ENCODE measurements at places on chromosomes 16 and 17.

GRCh38 chr16:73420676-73421075, 372.7 kb upstream of the ZFHX3 start:
- no peak for DNase-seq

DNA sequence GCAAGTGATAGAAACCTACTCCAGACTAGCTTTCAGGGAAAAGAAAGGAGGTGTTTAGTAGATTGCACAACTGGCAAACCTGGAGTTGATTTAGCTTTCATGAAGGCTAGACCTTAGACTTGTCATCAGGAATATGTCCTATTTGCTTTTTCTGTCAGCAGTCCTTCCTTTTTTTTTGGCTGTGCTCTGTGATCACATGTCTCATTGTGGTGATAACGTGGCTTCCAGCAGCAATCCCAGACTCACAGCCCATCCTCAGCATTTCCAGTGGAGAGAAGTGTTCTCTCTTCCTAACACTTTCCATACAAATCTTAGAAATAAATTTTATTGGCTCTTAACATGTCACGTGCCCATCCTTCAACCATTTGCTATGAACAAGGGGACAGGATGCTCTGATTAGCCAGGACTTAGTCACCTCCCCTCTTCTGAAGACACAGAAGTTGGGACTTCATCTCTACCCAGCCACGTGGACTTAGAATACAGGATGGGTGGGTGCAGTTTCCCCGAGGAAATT, 74.7 kb downstream of the CDH13 start:
- DNase-seq: no peak

DNA sequence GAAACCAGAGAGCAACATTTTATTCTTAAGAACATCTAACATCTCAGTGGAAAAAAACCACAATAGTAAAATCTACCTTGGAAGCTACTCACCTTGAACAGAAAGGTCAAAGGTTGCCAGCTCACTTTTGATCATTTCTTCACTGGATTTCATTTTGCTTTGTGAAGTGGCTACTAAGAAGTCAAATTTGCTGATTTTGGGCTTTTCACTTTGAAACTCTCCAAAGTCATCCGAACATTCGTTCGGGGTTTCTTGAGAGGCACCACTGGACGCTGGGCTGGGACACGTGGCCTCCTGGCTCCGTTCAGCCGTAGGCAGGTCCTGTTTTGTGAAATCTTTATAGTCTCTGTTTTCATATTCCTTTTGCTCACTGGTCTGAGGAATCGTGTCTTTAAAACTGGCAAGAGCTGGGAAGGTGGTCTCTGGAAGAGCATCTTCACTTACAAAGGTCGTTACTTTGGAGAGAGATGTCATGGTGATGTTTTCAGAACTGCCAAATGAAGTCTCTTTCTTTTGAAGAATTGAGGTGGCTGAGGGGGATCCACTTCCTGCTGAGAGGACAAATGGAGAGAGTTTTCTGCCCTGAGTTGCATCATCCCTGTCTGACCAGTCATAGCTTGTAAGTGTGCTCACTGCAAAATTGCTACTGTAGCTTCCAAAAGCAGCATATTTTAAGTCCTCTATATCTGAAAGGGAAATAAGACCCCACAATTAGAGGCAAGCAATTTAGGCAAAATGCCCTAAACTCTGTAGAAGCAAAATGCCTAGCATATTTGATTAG, 52.4 kb downstream of the DUSP14 start:
- DNase-seq: no peak

DNA sequence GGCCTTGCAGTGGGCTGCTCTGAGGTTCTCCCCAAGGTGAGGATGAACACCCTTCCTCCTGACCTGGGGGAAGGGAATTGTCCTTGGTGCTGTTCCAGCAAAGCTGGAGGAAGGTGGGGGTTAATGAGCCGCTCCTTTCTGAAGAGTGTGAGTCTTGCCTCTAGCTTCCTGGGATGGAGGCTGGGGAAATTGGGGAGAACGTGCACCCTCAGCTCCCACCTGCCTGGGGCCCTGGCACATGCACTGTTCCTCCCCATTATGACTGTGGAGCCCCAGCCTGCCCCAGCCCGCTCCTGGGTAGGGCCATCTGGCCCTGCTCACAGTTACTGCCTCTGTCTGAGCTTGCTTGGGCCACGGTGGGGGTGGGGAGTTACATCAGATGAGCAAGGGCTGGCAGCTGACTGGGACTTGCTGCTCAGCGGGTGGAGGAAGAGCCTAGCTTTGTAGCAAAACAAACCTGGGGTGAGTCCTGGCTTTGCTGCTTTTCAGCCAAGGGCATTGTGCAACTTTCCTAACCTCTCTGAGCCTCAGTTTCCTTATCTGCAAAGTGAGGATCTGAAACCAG, 11.1 kb downstream of the TNS4 start:
- DNase-seq: no peak

DNA sequence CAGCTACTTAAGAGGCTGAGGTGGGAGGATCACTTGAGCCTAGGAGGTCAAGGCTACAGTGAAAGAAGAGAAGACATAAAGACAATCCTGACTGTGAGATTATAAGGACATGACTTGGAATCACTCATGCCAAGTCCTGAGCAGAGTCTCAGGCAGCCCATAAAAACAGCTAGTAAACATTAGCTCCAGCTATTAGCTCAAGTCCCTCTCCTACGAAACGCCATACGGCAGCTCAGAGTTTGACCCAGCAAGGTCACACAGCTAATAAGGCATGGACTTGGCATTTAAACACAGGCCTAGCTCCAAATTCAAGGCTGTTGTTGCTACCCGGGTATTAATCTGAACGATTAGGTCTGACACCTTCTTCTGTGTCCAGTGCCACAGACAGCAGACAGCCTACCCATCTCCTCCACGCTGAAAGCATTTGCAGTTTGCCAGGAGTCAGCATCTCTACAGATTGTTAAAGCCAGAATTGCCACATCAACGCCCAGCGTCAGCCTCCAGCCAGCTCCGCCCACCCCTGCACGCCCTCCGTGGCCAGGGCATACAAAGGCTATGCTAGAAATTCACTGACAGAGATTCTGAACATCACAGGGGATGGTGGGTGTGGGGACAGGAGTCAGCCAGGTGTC, 9.9 kb upstream of the TMEM114 start:
- no peak for DNase-seq

DNA sequence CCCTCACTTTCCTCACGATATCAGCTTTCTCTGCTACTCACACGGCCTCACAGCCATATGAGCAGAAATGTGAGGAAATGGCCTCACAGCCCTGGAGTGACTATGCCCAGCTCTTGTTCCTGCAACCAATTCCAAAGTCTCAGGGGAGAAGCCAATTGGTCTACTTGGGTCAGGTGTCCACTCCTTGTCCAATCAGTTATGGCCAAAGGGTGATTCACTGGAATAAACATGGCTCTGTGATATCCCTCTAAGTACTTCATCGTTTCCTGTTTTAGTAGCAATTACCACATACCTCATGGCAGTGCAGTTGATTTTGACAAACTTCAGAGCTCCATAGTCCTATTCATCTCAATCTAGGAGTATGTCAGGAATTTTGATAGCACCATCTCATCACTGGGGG, 195.4 kb downstream of the KATNIP start:
- no peak for DNase-seq

GRCh38 chr16:35144212-35144932, 1685.0 kb downstream of the TP53TG3F start:
- no peak for DNase-seq

DNA sequence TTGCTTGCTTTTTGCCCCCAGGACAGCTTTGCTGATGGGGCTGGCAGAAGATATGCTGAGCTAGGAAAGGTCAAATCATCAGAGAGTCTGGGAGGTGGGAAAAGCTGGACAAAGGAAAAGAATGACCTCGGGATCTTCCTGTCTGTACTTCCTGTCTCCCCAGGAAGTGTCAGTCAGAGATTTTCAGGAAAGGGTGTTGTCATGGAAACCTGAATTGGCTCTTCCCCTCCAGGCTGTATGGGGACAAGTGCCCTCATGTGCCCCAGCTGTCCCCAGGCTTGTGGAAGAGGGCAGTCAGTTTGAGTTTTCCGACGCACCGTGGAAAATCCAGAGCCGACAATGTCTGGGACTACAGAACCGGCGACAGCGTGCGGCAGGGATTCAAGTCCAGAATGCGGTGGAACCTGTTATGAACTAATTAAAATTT, 122.7 kb upstream of the ZFHX3 start:
- DNase-seq: no peak

DNA sequence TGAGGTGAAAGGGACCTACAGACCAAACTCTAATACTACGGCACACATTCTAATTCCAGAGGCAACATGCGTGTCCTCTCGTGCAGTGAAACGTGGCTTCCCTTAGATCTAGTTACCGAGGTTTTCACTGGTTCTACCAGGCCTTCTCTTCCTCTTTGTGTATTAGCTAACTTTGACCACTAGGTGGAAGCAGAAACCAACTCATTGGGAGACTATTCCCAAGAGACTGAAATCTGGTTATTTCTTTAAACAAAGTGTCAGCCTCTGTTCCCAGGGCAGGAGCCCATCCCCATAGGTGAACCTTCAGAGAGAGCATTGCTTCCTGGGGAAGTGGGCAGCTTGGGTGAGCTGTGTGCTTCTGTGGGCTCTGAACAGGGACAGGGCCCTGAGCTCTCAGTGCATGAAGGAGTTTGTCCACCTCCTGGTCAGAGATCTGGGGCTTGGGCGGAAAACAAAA, 19.7 kb upstream of the RCVRN start:
- no peak for DNase-seq

GRCh38 chr16:20617271-20617670, 41.1 kb upstream of the ACSM2B start:
- no peak for DNase-seq

DNA sequence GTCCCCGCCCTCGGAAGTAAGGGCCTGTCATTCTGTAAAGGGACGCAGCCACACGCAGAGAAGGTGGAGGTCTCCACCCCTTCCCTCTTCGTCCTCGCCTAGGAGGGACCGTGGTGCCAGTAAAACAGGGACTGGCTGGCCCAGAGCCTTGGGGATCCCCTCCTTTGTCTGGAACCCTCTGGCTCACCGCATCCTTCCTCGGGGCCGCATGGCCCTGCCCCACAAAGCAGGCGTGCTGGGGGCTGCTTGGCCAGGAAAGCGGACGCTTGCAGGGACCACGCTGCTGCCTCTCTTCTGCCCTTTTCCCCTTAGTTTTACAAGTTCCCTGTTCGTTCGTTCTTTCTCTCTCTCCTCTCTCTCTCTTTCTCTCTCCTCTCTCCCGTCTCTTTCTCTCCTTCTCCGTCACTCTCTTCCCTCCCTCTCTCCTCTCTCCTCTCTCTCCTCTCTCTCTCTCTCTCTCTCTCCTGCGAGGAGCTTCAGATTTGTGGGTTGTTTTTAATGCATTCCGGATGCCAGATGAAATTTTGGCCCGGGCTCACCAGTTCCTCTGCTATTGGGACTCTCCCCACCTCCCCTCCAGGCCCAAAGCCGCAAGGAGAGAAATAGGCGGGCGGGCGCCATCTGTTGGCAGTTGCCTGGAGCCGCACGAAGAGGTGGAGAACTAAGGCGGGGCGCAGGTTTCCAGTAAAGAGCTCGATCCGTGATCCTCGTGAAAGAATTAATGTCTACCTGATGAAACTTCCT, 35.1 kb upstream of the CDRT4 start:
- peak; percentile 6 for DNase-seq

DNA sequence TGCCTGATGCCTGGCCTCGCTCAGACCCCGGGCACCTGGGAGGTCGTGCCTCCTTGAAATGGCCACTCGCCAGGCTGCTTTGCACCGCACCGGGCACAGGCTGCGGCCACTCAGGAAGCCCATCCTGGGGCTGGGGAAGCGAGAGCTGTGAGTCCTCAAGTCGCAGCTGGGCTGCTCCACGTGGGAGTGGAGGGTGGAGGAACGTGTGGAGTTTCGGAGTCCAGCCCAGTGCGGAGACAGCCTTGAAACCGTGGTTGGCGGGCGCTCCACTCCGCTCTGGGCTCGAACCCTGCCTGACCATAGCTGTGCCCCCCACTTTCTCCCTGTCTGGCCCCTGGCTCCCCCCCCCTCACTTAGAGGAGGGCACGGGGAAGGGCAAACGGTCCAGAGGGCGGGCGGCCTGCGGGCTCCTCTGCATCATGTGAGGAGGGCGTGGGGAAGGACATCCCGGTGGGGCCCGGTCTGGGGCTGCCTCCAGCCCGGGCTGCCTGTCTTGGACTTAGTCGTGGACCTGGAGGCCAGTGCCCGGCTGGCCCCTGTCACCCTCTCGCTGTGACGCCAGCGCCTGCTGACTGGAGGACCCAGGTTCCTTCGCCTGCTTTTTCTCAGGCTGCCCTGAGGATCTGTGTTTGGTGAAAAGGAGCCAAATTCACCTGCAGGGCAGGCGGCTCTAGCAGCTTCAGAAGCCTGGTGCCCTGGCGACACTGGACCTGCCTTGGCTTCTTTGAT, 2.5 kb downstream of the UBE2I start:
- no peak for DNase-seq

DNA sequence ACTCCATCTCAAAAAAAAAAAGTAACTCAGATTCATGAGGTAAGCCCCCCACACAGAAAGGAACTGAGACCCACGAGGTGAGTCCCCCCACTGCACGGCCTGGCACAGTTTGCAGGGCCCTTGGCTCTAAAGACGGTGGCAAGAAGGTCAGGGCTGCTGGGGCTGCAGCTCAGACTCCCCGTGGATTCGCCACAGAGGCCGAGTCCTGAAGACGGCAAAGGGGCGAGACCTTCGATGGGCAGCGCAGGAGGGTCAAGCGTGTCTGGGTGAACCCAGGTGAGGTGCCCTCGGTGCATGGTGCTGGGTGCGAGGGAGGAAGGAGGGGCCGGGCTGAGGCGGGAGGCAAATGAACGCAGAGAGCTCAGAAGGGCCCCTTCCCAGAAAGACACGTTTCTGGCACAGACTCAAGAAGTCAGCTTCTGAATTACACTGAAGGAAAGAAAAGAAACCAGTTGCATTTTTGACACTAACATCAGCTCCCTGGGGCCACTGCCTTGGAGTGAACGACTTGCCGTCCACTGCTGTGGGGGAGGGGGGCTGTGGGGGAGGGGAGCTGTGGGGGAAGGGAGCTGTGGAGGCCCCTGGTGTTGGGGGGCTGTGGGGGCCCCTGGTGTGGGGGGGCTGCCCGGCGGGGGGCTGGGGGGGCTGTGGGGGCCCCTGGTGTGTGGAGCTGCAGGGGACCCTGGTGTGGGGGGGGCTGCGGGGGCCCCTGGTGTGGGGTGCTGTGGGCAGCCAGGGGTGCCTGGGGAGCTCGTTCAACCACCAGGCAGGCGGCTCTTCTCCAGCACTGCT, 69.8 kb upstream of the METRNL start:
- no peak for DNase-seq

DNA sequence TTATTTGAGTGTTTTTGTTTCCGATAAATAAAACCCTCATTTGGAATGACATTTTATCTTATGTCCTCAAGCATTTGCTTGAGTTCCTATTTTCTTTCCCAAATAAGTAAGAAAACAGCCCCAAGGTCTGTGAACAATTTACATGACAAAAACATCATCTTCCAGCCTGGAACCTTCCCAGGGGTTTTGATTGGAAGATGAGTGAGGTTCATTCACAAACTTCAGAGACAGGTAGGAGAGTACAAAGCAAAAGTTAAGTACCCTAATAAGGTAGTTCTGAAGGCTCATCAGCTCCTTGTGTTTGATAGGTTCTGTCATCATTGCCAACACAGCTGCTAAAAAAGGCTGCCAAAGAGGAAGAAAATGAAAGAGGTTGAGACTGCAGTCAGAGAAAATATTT, 772.8 kb downstream of the CDH8 start:
- DNase-seq: no peak
